Stimulated activated CD8-positive, alpha-beta memory T cell treated with anti-CD3 and anti-CD28 coated beads, Interleukin-15, amount 100 ng/mL, for 1 hour (primary cell): ENCODE measurements at places on chromosomes 4 and X.

GRCh38 chrX:21802054-21802670 is 37.3 kb upstream of the MBTPS2 start:
- DNase-seq, result no peak

- no peak for DNase-seq
These were observed 47.5 kb upstream of the SPANXN4 start for GRCh38 chrX:142978130-142978684.

DNA sequence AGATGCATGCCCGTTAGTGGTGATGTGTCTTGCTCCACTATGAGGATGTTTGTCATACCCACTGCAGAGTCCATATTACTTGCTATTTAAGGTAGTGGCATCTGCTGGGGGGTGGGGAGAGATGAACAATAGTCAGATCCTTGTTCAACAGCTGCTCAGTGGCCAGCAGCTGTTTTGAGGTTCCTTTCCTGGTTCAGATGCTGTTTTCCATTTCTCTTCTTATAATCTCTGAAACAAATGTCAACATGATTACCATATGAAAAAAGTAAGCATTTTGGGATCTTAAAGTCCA is 1567.9 kb upstream of the TENM3 start:
- DNase-seq, result no peak

DNA sequence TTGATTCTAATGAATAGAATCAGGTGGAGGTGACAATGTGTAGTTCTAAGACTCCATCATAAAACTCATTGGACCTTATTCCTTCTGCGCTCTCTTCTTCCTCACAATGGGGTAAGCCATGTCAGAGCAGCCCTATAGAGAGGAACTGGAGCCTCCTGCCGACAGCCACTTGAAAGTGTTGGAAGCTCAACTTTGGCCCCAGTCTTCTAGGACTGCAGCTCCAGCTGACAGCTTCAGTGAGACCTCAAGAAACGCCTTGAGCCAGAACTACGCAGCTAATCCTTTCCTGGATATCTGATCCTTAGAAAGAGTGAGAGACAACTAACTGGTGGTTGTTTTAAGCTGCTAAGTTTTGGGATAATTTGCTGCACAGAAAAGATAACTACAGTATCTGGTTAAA is 22.1 kb upstream of the ADH7 start:
- DNase-seq, result no peak

DNA sequence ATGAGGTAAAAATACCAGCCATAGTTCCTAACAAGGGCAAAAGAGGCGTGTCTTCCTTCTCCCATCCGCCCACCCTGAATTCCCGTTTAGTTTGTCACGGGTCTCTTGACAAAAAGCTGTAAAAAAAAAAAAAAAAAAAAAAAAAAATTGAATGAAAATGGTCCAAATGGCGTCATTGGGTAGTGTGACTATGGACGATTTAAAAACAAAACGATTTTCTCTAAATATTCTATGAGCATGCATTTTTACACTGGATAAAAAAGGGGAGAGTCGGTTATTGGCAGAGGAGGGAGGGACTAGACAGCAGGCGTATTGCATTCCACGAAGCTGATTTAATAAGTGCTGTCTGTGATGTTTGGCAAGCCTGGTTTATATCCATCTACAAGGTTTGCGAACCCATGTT is at the start of gene FAM133A:
TSS of gene FAM133A (plus strand) at position 338 of the 403 bp plus-strand sequence. CDS start 35,214 bp downstream, outside the sequence.
- no peak for DNase-seq

GRCh38 chr4:164779811-164780216 is 25.9 kb downstream of the SMIM31 start:
- DNase-seq, result no peak
